ENCODE measurements at places on chromosomes 5 and 9.

DNA sequence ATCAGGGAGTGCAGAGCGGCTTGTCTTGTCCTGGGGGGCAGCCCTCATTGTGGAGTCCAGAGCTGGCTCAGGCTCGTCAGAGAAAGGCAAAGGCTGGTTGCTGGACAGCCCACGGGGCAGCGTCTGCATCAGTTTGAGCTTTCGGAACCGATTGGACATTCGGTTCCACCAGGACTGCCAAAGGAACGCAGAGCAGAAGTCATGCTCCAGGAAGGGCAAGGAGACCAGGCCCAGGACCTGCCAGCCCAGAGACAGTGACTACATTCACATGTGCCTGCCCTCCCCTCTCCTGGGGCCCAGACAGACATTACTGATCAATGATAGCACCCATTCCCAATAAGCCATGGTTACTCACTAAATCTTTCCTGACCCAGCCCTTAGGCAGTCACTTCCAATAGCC is 18.1 kb downstream of the ANKS6 start:
- DNase-seq = peak; percentile 62

DNA sequence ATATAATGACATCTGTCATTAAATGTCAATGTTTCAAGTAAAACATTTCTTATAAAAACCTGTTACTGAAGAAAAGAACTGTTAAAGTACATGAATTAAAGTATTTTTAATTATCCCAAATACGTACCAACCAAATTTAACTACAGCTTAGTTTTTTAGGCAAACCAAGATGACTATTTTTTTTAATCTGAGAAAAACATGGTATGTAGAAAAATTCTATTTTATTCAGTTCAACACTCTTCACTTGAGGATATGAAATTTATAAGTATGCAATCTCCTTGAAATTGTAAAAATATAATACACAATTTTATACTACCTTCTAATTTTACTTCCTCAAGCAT is 75.3 kb upstream of the IFNE start:
- no peak for DNase-seq

GRCh38 chr5:1416856-1417469 is 28.3 kb downstream of the SLC6A3 start:
- DNase-seq = no peak

DNA sequence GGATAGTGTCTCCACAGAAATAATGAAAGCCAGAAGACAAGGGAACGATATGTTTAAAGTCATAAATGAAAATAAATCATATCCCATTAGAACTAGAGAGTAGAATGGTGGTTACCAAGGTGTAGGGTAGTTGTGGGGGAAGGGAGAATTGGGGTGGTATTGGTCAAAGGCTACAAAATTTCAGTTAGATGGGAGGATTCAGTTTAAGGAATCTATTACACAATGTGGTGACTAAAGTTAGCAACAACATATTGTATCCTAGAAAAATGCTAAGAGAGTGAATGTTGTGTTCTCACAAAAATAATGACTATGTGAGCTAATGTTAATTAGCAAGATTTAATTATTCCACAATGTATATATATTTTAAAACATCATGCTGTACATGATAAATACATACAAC is 27.8 kb upstream of the LARP1 start:
- DNase-seq = no peak

Measured in vagina (tissue), 2 donors.